T-helper 2 cell (primary cell): ENCODE measurements at places on chromosomes 3 and 15.

- no peak for DNase-seq
Observed at GRCh38 chr15:52733088-52733487, 53.9 kb upstream of the ATOSA start.

DNA sequence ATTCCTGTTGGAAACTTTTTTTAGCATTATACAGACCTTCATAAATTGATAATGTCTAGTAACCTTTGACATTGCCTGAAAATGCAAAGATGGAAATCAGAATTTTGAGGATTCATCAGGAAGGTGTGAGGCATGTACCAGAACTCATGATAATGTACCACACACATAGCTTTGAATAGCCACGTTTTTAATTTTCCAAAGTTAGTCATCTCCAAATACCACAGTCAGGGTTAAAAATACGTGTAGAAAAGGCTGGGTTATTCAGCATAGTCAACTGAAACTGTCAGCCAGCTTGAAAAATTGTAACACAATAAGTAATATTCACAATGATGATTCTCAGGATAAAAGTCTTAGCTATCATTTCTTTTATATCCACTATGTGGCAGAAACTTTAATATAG is 102.0 kb upstream of the THRB start:
- DNase-seq = no peak

- peak; percentile 53 for DNase-seq
Observed at GRCh38 chr3:191283400-191283799, 45.8 kb upstream of the CCDC50 start.

GRCh38 chr3:171809611-171809860 is 747 bp downstream of the PLD1 start:
- DNase-seq = no peak

- DNase-seq = no peak
Observed at GRCh38 chr3:17213102-17213501, 328.3 kb downstream of the PLCL2 start.

DNA sequence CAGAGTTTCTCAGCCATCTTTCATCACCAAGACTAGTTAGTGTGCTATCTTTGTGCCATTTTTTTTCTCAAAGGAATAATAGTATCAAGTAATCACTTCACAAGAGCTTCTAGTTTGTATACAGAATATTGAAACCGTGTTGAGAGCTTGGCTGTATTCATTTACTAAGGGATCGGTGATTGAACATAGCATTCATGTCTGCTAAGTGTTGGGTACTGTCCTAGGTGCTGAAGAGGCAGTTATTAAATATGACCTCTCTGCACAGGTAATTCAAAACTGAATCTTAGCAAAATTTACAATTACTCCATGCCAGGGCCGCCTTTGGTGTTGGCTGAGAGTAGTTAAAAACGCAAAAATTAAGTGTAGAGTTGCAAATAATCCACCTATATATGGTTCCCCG is 355.3 kb upstream of the RORA start:
- peak; percentile 5 for DNase-seq

- DNase-seq = no peak
Observed at GRCh38 chr3:75192146-75192616, 471.9 kb upstream of the FRG2C start.

GRCh38 chr3:53167418-53168174 is 6.6 kb downstream of the PRKCD start:
- no peak for DNase-seq

DNA sequence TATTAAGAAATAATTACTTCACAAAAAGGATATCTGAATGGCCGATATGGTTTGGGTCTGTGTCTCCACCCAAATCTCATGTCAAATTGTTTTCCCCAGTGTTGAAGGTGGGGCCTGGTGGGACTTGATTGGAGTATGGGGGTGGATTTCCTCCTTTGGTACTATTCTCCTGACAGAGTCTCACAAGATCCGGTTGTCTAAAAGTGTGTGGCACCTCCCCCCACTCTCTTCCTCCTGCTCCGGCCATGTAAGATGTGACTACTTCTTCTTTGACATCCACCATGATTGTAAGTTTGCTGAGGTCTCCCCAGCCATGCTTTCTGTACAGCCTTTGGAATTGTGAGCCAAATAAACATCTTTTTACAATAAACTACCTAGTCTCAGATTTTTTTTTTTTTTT is 34.5 kb downstream of the ZBTB11 start:
- DNase-seq = no peak

- DNase-seq = no peak
Observed at GRCh38 chr15:95653361-95653805, 677.1 kb upstream of the NR2F2 start.

DNA sequence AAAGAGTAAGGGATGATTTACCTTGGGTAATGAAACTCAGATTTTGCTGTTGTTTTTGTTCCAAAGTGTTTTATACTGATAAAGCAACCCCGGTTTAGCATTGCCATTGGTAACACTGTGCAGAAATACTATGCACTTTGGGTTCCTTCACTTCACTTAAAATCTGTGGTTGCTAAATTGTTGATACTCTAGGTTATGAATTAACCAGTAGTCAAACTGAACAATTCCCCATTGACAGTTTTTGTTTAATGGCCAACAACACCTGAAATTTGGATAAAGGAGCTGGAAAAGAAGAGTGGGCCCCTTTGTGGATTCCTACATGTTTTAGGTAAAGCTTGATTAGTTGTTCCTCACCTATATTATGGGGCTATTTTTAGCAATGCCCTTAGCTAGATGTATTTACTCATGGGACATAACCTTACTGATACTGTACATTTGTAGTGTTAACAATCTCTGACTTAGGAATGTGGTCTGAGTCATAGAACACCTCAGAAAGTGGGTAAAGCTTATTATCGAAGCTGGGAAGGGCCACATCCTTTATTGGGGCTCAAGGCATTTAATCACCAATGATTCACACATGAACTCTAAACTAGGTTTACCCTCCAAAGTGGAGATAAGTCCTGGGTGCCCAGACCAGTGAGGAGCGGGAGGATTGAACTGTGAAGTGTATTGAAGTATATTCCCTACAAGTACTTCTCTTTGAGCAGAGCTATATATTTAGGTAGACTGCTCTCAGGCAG is 29.5 kb upstream of the THRB start:
- DNase-seq = no peak

DNA sequence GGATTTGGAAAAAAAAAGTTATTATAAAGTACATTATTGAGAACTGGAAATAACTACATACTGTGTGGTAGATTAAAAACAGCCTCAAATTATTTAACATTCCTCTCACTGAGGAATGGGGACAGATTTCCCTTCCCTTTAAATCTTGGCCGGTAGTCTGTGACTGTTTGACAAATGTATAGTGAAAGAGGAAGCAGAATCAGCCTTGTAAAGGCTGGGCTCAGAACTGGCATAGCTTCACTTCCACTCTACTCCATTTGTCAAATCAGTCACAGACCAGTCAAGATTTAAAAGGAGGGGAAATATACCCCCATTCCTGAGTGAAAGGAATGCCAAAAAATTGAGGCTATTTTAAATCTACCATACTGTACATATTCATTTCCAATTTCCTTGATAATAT is 18.2 kb upstream of the B4GALT4 start:
- DNase-seq = no peak

DNA sequence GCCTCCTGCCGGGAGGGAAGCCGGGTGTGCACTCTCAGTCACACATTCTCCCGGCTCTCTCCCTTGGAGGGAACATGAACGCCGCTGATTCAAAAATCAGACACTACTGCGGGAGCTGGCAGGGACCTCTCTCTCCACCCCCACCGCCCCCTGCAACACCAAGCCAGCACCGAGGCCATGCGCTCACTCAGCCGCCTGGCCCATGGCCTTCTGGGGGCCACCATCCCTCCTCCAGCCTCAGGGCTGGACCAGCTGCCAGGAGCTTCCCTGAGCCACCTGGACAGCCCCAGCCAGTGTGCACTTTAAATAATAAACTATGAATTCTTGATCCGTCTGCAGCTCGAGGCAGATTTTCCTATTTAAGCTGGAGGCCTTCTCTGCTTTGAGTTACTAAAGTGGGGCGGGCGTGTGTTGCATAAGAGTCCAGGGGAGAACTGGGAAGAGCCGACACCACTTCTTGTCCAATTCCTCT is 30.6 kb downstream of the ADAMTS17 start:
- no peak for DNase-seq

GRCh38 chr15:85005746-85006145 is 24.1 kb downstream of the PDE8A start:
- no peak for DNase-seq

DNA sequence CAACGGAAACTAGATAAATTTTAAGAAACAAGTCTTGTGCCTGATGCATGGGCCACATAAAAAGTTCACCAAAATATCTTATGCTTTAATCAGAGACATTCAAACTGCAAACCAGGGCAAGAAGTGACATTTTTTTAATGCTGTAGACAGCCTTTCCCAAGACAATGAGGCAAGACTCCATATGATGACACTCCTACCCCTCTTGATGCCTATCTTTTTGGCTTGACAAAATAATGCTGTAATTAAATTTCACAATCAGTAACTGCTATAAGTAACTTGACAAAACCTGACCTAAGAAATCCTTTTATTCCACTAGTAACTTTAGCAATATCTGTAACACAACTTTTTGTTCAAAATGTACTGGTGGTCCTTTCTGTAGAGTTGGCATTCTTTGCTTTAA is 48.7 kb downstream of the ECT2 start:
- no peak for DNase-seq

DNA sequence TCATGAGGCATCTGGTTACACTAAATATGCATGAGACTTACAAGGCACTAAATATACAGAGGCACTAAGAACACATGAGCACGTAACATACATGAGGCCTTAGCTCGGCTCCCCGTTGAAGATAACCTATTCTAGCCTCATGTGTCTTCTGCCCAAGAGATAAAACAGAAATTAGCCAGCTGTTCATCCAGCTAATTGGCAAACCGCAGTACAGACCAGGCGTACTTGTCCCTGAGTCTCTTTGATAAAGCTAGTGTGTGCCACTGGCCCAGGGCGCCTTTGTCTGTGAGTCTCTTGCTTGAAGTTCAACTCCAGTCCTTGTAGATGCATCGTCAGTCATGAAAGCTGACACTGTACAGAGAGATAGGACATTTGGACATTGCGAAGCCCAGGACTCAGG is 121.9 kb upstream of the SPATA12 start:
- no peak for DNase-seq

GRCh38 chr3:9043063-9043462 is 79.8 kb upstream of the RAD18 start:
- no peak for DNase-seq

- DNase-seq = no peak
Observed at GRCh38 chr3:120299403-120299802, 14.4 kb upstream of the GPR156 start.

DNA sequence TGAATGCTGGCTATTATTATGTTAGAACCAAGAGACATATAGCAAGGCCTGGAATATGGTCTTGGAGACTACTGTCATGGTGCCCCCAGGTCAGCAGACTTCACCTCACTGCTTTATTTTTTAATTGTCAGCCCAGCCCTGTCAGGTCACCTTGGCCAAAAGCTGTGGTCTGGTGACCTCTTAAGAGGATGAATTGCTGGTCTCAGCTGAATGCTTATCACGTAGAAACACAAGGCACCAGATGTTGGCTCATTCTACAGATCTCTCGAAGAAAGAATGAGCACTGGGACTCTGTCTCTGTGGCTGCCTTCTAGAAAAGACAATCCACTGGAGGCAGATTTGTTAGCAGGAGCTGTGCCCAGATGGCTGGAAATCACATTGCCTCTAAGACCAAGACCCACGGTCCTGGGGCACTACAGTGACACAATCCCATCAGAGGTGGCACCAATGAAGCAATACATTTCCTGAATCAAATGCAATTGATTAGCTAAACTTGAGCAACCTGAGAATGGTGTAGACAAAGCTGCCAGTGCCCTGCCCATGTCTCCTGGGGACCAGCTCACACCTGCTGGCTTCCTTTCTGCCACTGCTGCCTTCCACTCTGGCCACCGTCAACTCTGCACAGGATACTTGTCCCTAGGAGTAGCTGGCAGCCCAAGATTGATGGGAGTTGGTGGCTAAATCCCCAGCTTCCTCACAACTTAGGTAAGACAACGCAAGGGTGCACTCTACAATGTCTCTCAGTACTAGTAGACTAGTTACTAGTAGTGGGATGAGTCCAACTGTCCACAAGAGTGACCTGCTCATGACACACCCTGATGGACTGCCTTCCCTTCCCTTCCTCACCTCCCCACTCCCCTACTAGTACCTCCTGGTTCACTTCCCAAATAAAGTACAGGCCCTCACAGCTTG is 384.9 kb upstream of the PROK2 start:
- DNase-seq = no peak

GRCh38 chr3:193772422-193772763 is 179.4 kb downstream of the OPA1 start:
- no peak for DNase-seq

DNA sequence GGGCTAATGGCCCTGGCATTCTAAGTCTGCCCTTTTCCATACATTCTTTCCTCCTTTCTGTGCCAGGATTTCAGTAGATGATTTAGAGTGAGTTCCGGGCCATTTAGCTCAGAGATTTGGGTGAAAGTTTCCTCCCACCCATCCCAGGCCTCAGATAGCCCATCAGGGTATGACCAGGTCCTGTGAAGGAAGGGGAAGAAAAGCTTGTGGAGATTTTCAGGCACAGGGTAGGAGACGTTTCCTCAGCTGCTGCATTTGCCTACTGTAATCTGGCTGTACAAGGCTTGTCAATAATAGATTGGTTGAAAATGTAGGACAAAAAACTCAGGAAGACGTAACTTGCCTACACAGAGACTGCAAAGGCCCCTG is 63.2 kb upstream of the BCL6 start:
- no peak for DNase-seq

GRCh38 chr3:139307072-139307491 is 36.7 kb upstream of the MRPS22 start:
- no peak for DNase-seq

GRCh38 chr15:31344266-31344665 is 17.6 kb downstream of the KLF13 start:
- no peak for DNase-seq

- no peak for DNase-seq
Observed at GRCh38 chr3:137330246-137330645, 372.5 kb downstream of the IL20RB start.

GRCh38 chr3:45062697-45063070 is 36.6 kb downstream of the CLEC3B start:
- DNase-seq = no peak

DNA sequence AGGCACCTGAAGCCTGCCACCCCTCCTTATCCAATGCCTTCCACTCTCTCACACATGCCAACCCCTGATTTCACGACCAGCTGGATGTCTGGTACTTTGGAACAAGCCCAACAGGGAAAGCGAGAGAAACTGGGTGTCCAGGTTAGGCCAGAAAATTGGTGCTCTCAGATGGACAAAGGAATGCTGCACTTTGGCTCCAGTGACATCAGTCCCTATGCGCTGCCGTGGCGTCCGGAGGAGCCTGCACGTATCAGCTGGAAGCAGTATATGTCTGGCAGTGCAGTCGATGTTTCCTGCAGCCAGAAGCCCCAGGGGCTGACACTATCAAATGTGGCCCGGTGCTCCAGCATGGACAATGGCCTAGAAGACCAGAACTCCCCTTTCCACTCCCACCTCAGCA is 45.2 kb downstream of the CDAN1 start:
- DNase-seq = no peak

GRCh38 chr3:169310184-169310939 is 353.1 kb downstream of the MECOM start:
- no peak for DNase-seq
